Smooth muscle cell of the coronary artery (primary cell): ENCODE measurements at places on chromosomes 12 and 14. TPM values are rescaled to one million over a fixed set of nuclear protein-coding genes. Genes with fewer than 3 reads are reported as not detected.

Gene BTBD7
- 21.4 and 22.1 TPM in 2 replicates for total RNA-seq

Gene RIMKLB
- 25.0 and 35.6 TPM in 2 replicates for total RNA-seq

Gene NPAS3
- 0.08 and 1.1 TPM in 2 replicates for total RNA-seq

Gene PIP4K2C
- total RNA-seq: 5.9 and 13.3 TPM in 2 replicates

Gene KRT73
- not detected in 2 replicates for total RNA-seq
